Frontal cortex (tissue), 4 donors: ENCODE measurements at places on chromosomes 7 and 10.
A peak's percentile ranks its signal among the peaks of the same experiment; 100 is the strongest.

DNA sequence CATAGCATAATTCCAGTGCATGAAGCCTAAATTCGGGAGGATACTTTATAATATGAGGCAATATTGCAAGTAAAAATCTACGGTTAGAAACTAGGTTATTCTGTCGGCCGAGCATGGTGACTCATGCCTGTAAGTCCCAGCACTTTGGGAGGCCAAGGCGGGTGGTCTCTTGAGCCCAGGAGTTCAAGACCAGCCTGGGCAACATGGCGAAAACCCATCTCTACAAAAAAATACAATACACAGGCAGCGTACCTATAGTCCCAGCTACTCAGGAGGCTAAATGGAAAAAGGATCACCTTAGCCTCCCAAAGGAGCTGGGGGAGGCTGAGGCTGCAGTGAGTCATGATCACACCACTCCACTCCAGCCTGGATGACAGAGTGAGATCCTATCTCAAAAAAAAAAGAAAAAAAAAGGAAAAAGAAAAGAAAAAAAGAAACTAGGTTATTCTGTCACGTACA, 14.2 kb downstream of the SKAP2 start:
- DNase-seq, result no peak

DNA sequence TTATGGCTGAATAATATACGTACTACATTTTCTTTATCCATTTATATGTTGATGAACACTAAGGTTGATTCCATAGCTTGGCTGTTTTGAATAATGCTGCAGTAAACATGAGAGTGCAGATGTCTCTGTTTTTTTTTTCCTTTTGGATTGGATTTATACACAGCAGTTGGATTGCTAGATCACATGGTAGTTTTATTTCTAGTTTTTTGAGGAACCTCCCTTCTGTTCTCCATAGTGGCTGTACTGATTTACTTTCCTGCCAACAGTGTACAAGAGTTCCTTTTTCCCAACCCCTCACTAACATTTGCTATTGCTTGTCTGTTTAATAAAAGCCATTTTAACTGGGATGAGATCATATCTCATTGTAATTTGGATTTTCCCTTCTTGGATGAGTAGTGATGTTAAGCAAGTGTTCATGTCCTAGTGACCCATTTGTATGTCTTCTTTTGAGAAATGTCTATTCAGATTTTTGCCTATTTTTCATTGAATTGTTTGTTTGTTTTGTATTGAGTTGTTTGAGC, 36.0 kb downstream of the ABCA13 start:
- DNase-seq, result no peak

- peak; percentile 20 for DNase-seq
Measured at GRCh38 chr10:96618653-96619052, 31.8 kb upstream of the TM9SF3 start.

DNA sequence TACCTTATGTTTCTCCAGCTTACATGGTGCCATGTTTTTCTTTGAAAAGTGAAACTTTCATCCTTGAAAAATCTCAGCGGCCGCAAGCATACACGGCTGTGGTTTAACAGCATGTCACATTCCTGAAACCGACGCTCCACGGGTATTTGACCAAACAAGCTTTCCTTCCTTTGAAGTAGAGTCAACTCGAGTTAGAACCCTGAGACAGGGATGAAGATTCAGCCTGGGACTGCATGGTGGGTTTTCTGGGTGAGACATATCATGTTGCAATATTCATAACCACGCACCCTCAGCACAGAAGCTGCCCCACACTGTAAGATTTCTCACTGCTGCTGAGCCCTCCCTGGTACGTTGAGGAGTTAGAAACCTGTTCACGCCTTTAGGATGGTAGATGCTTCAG, 8.1 kb downstream of the CYP26A1 start:
- DNase-seq, result no peak

GRCh38 chr10:121312587-121312986, 285.7 kb downstream of the FGFR2 start:
- DNase-seq, result no peak

- DNase-seq, result no peak
Measured at GRCh38 chr10:131141645-131142516, 169.6 kb downstream of the TCERG1L start.

- no peak for DNase-seq
Measured at GRCh38 chr7:52472006-52472620, 563.3 kb upstream of the POM121L12 start.

- no peak for DNase-seq
Measured at GRCh38 chr7:145737617-145738016, 379.0 kb upstream of the CNTNAP2 start.

GRCh38 chr7:107043921-107044346, 571 bp upstream of the PRKAR2B start:
- no peak for DNase-seq

- DNase-seq, result no peak
Measured at GRCh38 chr10:125479059-125479458, 203.9 kb downstream of the TEX36 start.

DNA sequence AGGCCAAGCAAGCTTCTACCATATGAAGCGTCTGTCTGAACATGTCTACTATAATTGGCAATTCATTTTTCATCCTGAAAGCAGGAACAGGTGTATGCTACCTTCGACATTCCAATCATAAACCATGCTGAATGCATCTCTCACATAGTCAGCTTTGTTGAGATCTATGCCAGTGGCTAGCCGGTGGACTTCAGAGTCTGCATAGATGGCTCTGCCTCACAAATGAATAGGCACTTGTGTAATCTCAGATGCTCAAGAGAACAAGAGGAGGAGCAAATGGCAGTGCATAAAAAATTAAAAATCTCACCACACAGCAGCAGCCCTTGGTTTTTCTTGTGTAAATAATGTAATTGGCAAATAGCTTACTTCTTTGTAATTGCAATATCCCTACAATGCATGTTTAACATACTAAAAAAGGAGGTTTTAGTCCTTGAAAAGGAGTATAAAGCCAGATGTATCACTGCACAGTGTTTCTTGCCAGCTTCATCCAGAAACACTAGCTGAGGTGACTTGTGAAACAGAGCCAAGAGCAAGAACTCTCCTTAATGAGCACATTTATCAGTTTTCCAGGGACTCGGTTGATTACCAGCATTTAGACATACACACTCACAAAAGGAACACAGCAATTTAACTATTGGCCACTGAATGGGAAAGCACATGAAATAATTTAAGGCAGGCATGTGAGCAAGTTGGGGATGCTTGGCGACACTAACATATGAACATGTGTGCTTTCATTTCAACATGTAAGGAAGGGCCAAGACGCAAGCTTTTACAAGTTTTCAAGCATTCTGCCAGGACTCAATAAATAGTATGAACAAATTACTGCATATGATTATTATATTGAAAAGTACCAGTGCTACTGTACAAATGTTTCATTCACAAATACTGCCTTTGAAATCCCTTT, 249.9 kb upstream of the PLXNA4 start:
- peak; percentile 13 for DNase-seq

DNA sequence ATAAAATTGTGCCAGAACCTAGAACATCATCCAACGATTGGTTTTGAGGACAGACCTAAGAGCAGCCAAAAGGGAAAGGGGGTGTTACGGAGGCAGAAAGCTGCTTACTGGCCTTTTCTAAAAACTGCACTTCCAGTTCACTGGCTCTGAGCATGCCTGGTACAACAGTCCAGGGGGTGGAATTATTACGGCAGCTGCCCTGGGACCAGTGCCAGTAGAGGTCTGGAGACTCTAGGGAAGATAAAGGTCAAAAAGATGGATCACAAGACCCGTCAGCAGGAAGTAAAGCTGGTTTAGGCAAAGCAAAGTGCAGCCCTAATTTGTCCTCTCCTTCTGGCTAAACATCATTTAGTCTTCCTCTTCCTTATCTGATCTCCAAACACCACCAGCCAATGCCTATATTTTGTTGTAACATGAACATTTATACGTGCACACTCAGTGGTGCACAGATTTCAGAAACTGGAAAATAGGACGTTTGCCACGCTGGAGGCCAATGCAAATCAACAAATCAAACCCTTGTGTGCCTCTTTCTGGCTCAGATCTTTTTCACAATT, 216.4 kb upstream of the DPP6 start:
- DNase-seq, result no peak

- no peak for DNase-seq
Measured at GRCh38 chr7:38502289-38502688, 128.9 kb downstream of the AMPH start.

- peak; percentile 44 for DNase-seq
Measured at GRCh38 chr7:65251851-65252620, 121.6 kb upstream of the ZNF92 start.

DNA sequence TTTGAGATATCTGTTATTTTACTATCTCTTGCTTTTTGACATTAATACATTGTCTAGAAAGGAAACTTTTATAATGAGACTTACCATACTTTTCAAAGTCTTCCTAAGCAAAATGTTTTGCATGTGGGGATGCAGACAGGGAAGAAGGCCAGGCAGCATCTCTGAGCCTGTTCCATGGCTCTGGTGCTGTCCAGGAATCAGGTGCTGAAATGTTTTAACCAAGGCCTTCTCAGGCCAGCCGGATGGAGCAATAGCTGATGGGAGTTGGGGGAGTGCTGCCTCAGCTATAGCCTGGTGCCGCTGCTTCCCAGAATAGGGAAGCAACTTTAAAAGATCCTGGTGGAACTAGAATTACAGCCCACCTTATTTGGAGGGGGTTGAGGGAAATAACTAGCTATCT, 38.5 kb downstream of the CRTAC1 start:
- no peak for DNase-seq

DNA sequence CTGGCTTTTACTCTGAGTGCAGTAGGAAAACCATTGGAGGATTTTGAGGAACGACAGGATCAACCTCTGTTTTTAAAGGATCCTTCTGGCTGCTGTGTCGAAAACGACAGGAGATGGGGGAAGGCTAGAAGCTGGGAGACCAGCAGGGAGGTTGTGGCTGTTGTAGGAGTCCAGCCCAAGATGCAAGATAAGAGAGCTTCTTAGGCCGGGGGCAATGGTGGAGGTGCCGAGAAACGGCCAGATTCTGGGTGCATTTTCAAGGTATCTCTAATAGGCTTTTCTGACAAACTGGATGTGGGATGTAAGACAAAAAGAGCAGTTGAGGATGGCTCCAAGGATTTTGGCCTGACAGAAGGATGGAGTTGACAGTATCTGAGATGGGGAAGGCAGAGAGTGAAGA, 10.3 kb upstream of the PVRIG start:
- no peak for DNase-seq

DNA sequence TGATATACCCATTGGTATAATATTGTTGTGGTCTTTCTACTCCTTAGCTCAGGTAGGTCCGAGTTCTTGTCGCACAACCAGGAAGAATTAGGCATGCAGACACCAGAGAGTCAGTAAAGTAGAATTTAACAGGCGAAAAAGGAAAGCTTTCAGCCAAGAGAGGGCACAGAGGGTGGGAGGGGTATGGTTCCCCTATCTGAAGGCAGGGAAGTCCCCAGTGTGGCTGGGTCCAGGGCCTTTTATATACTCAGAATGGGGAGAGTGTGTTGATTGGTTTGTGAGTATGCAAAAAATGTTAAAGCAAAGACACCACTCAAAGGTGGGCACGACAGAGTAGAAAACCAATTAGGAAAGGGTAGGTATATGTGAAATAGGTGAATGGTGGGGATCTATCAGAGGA, 53.9 kb downstream of the IMMP2L start:
- DNase-seq, result no peak

DNA sequence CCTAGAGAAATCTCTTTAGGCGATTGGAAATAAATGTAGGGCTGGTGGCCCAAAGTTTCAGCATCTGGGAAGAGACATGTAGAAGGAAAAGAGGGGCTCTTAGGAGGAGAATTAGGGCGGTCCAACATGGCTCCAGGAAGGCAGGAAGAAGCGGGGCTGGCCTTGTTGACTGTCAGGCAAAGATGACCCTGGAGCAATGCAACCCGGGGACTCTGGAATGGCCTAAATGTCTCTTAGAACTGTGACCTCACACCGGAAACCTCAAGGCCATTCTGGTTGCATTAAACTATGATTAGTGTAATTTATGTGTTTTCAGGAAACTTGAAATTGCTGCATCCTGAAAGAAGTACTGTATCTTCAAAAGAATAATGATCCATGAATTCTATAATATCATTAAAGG, 66.8 kb downstream of the NRP1 start:
- no peak for DNase-seq

GRCh38 chr10:73167458-73167782, 388 bp downstream of the ECD start:
- DNase-seq, result no peak

- DNase-seq, result no peak
Measured at GRCh38 chr7:102973096-102973802, 60.4 kb downstream of the LRRC17 start.

GRCh38 chr10:22258471-22258870, 40.7 kb upstream of the EBLN1 start:
- no peak for DNase-seq

- no peak for DNase-seq
Measured at GRCh38 chr10:49655099-49655498, 24.4 kb upstream of the C10orf53 start.

GRCh38 chr10:102450124-102450373, 1.3 kb downstream of the C10orf95 start:
- DNase-seq, result no peak

DNA sequence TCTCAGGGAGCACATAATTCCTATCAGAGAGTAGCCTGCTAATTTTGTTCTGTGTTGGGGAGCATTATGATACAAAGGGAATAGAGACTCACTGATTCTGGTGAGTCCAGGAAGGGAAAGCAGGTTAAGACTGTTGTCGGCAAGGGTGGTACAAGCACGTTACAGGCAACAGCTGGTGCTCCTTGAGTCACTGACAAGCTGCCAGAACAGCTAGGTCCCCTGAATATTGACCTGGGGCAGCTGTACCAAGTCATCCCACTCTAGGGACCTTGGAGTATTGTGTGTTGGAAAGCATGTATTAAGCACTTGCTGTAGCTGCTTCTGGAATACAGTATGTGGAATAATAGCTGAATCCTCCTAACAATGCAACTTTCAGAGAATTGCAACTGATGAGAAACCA, 37.0 kb upstream of the GLCCI1 start:
- DNase-seq, result no peak

DNA sequence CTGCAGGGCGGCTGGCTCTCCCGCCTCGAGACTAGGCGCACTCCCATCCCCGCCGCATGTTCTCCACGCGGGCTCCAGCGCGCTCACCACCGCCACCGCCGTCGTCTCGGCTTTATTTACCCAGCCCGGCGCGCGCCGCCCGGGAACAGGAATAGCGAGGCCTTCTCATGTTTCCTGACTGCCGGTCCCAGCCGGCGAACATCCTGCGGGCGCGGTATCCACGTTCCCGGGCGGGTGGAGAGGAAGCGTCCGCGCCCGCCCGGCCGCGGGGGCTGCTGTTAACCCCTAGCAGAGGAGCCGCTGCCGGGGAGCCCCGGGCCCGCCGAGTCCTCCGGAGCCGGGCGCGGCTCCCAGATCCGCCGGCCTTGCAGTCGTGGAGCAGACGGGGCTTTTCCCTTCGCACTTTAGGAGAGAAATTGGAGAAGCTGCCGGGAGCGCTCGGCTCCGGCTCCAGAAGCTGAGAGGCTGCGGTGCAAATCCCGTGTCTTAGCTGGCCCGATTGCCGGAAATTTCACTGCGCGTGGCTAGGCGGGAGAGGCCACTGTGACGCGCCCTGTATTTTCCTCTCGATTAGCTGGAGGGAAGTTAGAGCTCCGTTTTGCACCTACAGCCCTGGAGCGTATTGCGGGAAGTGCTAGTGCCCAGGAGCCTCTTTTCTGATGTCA, at the start of gene MKX:
Gene MKX (minus strand): TSS at position 88 of the 665 bp plus-strand sequence. CDS start 2,404 bp downstream, outside the sequence.
- DNase-seq, result no peak

- DNase-seq, result no peak
Measured at GRCh38 chr7:66403564-66403963, 198.4 kb downstream of the TPST1 start.
